Activated CD4-positive, alpha-beta T cell treated with anti-CD3 and anti-CD28 coated beads, Interleukin-2, amount 10 ng/mL, durations not matched to agents 7 days and 5 days (primary cell): ENCODE measurements at places on chromosomes 4 and X. TPM values are rescaled to one million over a fixed set of nuclear protein-coding genes. Genes with fewer than 3 reads are reported as not detected.

DNA sequence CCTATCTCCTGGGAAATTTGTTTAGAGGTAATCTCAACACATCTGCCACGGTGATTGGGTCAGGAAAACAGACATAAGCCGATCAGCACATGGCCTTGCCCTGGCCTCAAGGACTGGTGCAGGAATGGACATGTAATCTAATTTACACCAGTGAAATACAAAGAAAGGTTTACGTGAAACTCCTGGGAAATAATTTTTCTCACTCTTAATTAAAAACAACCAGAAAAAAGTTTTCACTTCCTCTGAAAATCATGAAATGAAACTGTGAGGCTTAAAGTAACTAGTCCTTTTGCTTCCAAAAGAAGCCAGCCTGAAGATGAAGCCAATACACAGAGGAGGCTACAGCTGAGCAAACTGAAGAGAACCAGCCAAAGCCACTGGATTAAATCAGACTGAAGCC, 154.1 kb upstream of the FAM241A start:
- no peak for DNase-seq

DNA sequence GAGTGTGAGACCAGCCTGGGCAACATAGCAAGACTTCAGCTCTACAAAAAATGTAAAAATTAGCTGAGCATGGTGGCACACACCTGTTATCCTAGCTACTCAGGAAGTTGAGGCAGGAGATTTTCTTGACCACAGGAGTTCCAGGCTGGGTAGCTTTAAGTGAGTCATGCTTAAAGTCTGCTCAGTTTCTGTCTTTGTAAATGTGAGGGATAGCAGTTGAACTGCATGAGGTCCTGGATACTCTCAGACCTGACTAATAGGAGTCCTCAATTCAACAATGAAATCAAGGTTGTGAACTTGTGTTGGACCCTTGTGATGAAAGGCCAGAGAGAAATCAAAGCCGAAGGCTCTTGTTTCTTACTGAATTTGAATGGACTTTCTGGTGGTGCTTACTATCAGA, 45.2 kb downstream of the STARD8 start:
- no peak for DNase-seq

GRCh38 chr4:57103051-57103450, 7.1 kb downstream of the IGFBP7 start:
- no peak for DNase-seq

GRCh38 chrX:139828033-139828432, 104.8 kb downstream of the ATP11C start:
- no peak for DNase-seq

The AFP gene
- total RNA-seq: not detected

The TNIP3 gene
- 0.75 TPM for total RNA-seq

The USO1 gene
- 38.9 TPM for total RNA-seq

The HMX1 gene
- not detected for total RNA-seq

The DCHS2 gene
- not detected for total RNA-seq
